Sigmoid colon (tissue), 7 donors: ENCODE measurements at places on chromosomes 6 and 20.

DNA sequence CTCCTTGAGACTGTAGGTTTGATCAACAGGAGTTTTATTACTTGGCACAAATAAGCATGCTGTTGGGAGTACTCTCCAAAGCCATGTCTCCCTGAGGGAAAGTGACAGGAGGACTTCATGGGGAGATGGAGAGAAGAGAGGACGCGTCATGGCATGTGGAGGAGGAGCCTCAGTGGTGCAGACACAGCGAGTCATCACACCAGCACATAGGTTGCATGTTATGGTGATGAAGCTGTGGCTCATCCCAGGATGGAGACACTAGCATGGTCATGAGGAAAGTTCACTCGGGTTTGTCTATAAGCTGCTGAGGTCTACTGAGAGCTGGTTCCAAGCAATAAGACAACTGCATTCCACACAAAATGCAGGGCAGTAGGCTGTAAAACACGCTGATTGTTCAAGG, 13.2 kb upstream of the SSTR4 start:
- H3K27ac ChIP-seq = no peak overlapping the region
- H3K4me3 ChIP-seq = no peak overlapping the region
- no peaks in the 10 kb centered on the region for H3K36me3 ChIP-seq
- DNase-seq = no peak
- no peaks in the 10 kb centered on the region for H3K4me1 ChIP-seq

DNA sequence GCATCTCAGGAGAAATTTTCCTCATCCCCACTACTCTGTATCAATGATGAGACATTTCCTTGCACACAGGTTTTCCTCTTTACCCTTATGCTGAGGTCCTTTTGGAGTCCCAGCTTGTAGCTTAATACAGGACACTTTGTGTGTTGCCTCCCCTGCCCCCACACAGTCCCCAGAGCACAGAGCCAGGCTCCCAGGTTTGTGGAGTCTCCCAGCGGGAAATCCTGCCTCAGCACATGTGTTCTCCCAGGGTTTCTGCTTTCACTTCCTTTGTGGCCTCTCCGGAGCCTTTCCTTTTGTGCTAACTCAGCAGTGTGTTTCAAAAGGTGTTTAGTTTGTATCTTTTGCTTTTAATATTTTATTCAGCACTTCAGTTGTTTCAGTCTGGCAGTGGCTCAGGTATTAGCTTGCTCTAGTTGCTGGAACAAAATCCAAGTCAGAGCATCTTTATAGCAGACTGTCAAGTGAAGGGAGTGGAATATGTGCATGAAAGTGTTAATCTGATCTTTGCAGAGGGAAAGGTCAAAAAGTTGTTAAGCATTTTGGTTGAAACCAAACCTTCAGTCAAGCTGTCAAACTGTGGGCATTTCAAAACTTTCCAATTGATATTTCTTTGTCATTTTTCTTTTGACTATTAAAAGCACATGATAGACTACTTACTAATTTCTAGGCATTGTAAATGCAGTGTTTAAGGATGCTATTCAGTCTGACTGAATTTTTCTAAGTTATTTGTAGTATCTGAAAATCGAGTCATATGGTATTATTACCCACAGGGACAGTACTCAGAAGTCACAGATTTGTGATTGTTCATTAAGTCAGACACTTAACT, 8.6 kb downstream of the SNX9 start:
- no peak overlapping the region for H3K27ac ChIP-seq
- no peaks in the 10 kb centered on the region for H3K36me3 ChIP-seq
- H3K27me3 ChIP-seq = no peaks in the 10 kb centered on the region
- no peak overlapping the region for H3K4me3 ChIP-seq
- no peak for DNase-seq

DNA sequence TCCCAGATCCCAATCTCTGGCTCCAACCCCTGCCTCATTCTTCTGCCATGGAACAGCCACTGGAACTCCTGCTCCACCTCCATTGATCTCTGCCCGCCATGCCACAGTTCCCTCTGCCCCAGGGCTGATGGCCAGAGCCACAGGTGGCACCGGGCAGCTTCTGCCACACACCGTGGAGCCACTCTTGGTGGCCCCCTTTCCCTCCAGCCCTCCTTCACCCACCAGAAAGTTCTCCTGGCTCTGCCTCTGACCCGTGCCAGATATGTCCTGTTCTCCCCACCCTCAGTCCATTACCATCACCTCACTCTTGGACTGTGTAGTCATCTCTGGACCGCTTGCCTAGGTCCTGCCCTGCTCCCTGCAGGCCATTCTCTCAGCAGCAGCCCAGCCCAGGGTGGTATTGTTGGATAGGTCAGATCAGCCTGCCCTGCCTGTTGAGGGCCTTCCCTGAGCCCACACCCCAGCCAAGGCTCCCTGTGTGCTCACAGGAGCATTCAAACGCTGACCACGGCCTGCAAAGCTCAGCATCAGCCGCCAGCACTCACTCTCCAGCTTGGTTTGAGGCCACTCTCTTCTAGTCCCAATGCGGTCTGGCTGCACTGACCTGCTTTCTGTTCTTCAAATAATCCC, 16.8 kb upstream of the SYNDIG1 start:
- no peaks in the 10 kb centered on the region for H3K36me3 ChIP-seq
- H3K4me3 ChIP-seq = no peak overlapping the region
- no peaks in the 10 kb centered on the region for H3K4me1 ChIP-seq
- no peak overlapping the region for H3K27ac ChIP-seq
- DNase-seq = no peak

DNA sequence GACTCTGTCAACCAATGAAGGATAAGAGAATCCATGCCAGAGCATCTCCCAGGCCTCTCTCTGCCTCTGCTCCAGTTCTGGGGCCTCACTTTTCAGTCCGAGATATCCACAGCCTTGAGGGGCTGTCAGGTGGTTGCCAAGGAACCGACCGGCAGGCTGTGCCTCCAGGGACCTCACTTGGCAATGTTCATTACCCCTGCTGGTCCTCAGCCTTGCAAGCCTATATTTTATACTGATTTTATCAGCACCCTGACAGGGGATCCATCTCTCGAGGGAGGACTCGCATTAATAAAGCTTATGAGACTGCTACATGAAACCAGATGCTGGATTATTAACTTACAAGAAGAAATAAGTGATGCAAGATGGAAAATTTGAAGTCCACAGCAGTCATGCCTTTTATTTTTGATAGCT, 39.9 kb downstream of the TMC2 start:
- H3K4me3 ChIP-seq = no peak overlapping the region
- DNase-seq = no peak
- no peak overlapping the region for H3K27ac ChIP-seq

- no peaks in the 10 kb centered on the region for H3K4me1 ChIP-seq
- H3K27me3 ChIP-seq = no peaks in the 10 kb centered on the region
- no peak overlapping the region for H3K4me3 ChIP-seq
- DNase-seq = no peak
- H3K36me3 ChIP-seq = no peaks in the 10 kb centered on the region
These were observed 216.0 kb downstream of the HIVEP2 start for GRCh38 chr6:142728910-142729481.

DNA sequence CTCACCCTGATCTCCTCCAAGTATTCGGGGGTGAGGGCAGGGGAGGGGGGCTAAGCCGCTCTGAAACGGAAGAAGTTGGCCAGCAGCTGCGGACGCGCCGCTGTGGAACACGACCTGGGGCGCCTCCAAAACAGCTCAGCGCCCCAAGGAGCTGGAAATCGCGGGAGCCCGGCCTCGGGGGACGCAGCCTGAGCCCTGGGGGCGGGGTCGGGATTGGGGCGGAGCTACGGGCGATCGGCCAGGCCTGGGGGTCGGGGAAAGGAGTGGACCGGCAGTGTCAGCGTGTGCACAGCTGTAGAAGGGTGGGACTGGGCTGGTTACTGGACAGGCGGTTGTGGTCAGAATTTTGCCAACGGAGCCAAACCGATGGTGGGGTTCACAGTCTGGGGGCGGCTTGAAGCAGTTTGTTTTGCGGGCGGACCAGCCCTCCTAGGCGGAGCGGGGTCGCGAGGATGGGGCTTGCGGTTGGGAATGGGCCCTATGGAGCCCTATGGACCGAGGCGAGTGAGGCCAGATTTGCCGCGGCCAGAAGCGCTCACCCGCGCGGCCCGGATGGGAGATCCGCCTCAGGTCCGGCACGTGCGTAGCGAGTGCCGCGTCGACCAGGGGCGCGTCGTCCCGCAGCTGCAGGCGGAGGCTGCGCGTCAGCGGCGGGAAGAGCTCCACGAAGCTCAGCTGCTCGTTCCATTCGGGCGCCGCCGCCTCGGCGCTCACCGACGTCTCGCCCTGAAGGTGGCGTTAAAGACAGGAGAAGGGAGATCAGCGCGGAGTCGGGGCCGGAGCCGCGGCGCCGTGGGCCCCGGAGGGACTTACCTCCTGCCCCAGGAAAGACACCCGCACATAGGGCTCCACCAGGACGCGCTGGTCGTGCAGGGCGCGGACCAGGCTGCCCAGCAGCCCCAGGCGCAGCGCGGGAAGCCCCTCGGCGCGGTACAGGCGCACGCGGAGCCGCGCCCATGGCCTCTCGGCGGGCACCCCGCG, 14.3 kb upstream of the SPAG4 start:
- peak; percentile 91 for DNase-seq
- H3K36me3 ChIP-seq = no peaks in the 10 kb centered on the region
- peak overlapping the region; percentile 26 for H3K4me3 ChIP-seq
- no peaks in the 10 kb centered on the region for H3K4me1 ChIP-seq
- no peaks in the 10 kb centered on the region for H3K27me3 ChIP-seq

GRCh38 chr6:56914798-56915658, 39.9 kb upstream of the BEND6 start:
- no peak for DNase-seq
- no peaks in the 10 kb centered on the region for H3K27me3 ChIP-seq
- no peak overlapping the region for H3K4me3 ChIP-seq
- no peaks in the 10 kb centered on the region for H3K4me1 ChIP-seq
- no peaks in the 10 kb centered on the region for H3K36me3 ChIP-seq

GRCh38 chr6:55886185-55886836, 10.9 kb upstream of the BMP5 start:
- no peak overlapping the region for H3K4me3 ChIP-seq
- no peaks in the 10 kb centered on the region for H3K4me1 ChIP-seq
- H3K36me3 ChIP-seq = no peaks in the 10 kb centered on the region
- no peak for DNase-seq
- no peak overlapping the region for H3K27ac ChIP-seq
- no peaks in the 10 kb centered on the region for H3K27me3 ChIP-seq

- no peaks in the 10 kb centered on the region for H3K27me3 ChIP-seq
- no peak overlapping the region for H3K4me3 ChIP-seq
- no peaks in the 10 kb centered on the region for H3K36me3 ChIP-seq
- peak; percentile 19 for DNase-seq
These were observed 137.9 kb downstream of the CDH26 start for GRCh38 chr20:60096166-60096565.

DNA sequence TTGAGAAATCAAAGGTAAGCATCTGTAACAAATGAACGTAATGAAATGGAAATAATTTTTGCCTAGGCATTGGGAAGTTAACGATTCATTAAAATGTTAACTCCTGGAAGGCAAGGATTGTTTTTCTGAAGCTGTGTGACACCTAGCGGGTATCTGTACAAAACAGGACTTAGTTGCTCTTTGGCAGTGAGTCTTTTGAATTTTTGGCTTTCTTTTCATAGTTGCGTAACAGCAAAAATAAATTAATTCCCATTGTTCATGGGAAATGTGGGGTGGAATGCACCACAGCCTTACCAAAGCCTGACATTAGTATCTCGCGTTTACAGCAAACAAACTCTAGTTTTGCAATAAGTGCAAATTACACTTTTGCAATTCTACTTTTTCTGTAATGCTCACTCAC, 92.7 kb upstream of the DTNBP1 start:
- H3K36me3 ChIP-seq = no peaks in the 10 kb centered on the region
- H3K27me3 ChIP-seq = no peaks in the 10 kb centered on the region

DNA sequence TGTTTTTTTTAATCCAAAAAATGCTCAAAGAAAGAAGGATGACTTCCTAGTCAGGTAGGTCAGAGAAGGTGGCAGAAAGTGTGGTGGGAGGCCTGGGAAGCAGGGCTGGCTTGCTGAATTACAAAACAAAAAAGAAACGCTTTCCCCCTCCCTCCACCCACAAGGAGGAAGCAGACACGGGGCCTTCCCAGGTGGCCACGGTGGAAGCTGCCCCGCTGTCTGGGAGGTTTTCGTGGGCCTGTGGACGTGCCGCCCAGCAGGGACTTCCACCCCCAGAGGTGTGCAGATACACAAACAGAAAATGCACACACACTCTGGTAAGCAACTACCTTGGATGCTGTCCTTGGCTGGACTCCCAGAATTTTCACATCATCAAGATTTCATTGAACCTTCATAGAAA, 198.2 kb upstream of the CDH4 start:
- H3K36me3 ChIP-seq = no peaks in the 10 kb centered on the region
- peaks cover 5% of the 10 kb centered on the region for H3K27me3 ChIP-seq
- H3K4me1 ChIP-seq = no peaks in the 10 kb centered on the region
- DNase-seq = no peak
